ENCODE measurements at places on chromosomes 5 and 9.

DNA sequence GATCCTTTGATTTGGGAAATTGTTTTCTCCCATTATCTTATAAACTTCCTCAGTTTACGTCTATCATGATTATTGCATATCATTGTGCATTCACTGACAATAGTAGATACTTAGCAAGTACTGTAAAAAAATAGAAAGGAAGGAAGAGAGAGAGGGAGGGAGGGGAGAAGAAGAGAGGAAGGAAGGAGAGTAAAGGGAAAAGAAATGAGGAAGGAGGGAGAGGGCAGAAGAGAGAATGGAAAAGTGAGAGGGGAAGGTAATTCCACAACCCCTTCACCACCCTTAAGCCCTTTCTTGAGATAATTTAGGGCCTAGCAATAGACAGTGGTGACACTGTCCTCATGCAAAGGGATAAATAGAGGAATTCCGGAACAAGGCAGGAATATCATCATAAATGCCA is 64.4 kb downstream of the NFIB start:
- DNase-seq = no peak

DNA sequence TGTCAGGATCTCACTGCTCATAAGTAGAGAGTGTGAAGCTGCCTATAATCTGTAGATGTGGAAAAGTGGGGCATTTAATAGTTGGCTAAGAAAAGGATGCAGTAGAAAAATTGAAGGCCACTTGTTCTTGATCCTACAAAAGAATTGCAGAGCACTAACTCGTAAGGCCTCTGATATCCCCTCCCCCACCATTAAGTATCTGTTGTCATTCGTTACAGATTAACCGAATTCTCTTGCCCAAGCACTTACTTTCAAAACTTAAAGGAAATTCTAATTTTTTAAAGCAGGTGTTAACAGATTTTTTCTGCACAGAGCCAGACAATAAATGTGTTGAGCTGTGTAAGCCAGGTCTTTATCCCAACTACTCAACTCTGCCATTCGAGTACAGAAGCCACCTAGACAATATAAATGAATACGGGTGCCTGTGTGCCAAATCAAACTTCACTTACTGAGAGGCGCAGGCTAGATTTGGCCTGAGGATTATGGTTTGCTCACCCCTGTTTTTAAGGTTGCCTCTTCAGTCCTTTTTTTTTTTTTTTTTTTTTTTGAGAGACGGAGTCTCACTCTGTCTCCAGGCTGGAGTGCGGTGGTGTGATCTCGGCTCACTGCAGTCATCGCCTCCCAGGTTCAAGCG is 234.8 kb downstream of the RFK start:
- no peak for DNase-seq

GRCh38 chr9:116101516-116101915 is 52.1 kb upstream of the PAPPA start:
- no peak for DNase-seq

DNA sequence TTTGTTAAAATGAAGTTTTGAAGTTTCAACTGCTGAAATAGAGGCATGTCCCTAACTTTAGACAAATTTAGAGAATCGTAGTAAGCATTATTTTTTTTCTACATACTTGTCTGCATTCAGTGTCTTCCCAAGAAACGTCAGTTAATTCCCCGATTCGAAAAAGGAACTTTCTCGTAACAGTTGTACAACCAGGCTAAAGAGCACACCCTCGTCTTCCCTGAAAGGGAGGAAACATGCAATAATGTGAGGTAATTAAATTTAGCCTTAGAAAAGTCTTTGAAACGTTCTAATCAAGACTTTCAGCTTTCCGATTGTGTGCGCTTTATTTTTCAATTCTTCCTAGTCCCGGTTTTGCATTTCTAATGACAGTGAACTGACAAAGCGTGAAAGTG is 374 bp upstream of the SLC1A3 start:
- no peak for DNase-seq

DNA sequence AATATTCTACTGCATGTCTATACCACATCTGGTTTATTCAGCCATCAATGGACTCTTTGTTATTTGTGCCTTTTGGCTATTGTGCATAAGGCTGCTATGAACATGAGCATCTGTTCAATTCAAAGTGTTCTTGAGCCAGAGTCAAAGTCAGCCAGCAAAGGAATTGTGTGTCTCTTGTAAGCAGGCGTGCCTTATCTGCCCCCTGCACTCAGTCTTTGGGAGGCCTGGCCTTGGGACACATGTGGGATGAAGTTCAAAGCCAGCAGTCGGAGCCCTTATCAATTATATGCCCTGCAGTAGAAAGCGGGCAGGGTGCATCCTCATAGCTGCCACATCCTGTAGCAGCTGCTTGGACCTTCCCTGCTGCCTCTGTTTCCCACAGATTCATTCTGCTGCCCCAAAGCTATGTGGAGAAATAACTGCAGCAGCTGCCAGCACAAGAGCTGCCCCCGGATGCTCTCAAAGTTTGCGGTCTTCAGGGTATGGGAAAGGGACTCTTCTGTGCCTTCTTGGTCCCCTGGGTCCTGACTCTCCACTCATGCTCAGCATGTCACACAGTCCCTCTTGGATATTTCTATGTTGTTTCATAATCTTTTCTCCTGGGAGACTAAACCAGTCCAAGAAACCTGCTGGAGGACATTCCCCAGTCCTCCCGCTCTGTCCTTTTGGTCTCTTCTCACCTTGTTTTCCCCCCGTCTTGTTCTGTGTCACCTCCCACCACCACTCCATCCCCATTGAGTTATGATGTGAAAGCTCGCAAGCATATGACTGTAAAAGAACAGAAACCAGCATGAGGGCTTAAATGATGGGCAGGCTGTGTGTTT is 35.9 kb downstream of the STOM start:
- no peak for DNase-seq

- DNase-seq = no peak
Observed at GRCh38 chr9:8062459-8062858, 262.9 kb upstream of the DMAC1 start.

GRCh38 chr9:83342731-83343130 is 195.5 kb downstream of the FRMD3 start:
- no peak for DNase-seq

DNA sequence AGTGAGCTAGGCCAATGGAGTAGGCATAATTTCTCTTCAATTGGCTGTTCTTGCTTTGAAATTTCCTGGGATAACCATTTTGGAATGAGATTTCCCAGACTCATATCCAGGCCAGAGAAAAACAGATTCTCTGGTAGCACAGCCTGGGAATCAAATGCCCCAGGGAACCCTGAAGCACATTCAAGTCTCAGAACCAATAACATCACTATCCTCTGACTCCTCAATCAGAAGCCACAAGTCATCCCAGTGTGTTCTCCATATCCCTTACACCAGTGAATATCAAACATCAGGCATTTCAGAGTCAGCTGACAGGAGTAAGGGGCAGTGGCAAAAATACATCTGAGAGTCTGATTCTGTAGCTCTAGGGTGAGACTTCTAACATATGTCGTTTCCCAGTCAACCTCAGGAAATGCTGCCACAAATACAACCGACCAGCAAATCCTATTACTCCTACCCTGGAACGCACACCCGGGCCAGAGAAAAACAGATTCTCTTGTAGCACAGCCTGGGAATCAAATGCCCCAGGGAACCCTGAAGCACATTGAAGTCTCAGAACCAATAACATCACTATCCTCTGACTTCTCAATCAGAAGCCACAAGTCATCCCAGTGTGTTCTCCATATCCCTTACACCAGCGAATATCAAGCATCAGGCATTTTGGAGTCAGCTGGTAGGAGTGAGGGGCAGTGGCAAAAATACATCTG is 537.7 kb upstream of the NMUR2 start:
- DNase-seq = no peak
